Endothelial cell of umbilical vein (primary cell): ENCODE measurements at places on chromosomes 11 and 22. TPM values are rescaled to one million over a fixed set of nuclear protein-coding genes. Genes with fewer than 3 reads are reported as not detected.

FAM180B gene
- total RNA-seq: not detected in 2 replicates

ACRV1 gene
- total RNA-seq: not detected in 2 replicates

CRYBA4 gene
- not detected in 2 replicates for total RNA-seq

VEGFB gene
- total RNA-seq: 89.6 and 98.1 TPM in 2 replicates

CCDC87 gene
- 0.22 and 0.28 TPM in 2 replicates for total RNA-seq

PICK1 gene
- 18.0 and 18.5 TPM in 2 replicates for total RNA-seq

THAP12 gene
- total RNA-seq: 32.3 and 36.7 TPM in 2 replicates

- DNase-seq: no peak
Observed at GRCh38 chr11:123536690-123537437, 106.8 kb downstream of the GRAMD1B start.

DNA sequence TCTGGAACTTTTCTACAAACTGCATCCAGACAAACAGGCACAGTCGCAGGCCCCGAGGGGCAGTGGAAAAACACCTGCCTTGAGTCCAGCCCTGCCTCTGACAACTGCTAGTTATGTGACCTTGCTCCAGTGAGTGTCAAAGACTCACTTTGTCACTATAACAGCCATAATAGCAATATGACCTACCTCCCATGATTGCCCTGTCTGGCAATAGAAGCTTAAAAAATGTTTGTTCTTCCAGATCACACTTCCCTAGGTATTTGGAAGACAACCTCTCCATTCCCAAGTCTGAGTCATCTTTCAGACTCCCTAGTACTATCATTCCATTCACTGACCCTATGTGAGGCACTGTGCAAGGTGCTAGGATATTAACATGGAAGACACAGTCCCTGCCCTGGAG, 74.5 kb downstream of the RPL27A start:
- DNase-seq: no peak

- no peak for DNase-seq
Observed at GRCh38 chr11:130796828-130797227, 119.5 kb downstream of the SNX19 start.

GRCh38 chr22:44256556-44257485, 55.9 kb downstream of the SHISAL1 start:
- no peak for DNase-seq

DNA sequence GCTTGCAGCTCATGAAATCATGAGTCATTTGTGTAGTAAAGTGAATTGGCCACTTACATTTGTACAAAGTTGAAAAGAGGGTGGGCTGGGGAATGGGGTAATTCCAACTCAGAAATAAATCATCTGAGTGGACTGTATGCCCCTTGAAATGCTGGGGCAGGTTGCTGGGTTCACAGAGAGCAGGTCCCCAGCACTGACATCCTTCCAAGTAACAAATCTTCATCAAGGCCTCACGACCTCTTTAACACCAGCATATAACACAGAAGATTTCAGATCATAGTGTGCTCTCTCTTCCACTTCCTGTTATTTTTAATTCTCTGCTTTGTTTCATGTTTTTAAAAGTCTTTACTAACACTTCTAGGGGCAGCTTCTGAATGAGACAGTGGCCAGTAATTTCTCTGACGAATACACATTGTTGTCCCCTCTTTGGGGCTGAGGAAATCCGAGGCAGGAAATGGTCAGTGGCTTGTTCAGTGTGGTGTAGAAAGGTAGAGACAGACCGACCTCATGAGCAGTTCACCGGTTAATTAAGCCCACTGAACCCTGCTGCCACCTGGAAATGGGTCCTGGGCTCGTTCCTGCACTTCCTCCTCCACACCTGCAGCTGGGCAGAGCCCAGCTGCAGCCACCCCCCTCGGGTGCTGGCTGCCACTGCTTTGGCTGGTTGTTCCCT, 127.7 kb downstream of the MAML2 start:
- peak; percentile 81 for DNase-seq

GRCh38 chr22:43449205-43449830, 37.5 kb downstream of the MPPED1 start:
- DNase-seq: no peak

- DNase-seq: no peak
Observed at GRCh38 chr11:74695705-74696280, 35.4 kb downstream of the CHRDL2 start.
